ENCODE measurements at places on chromosomes 4 and X.

DNA sequence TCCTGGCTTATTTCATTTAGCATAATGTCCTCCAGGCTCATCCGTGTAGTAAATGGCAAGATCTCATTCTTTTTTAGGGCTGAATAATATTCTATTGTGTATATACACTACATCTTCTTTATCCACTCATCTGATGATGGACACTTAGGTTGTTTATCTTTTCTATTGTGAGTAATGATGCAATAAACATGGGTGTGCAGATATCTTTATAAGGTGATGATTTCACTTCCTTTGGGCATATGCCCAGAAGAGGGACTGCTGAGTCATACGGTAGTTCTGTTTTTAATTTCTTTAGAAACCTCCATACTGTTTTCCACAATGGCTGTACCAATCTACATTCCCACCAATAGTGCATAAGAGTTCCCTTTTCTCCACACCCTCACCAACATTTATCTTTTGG lies 317.6 kb upstream of the CNKSR2 start:
- no peaks in the 10 kb centered on the region for H3K27me3 ChIP-seq
- H3K4me3 ChIP-seq = no peak overlapping the region
- peak; percentile 55 for DNase-seq
- no peaks in the 10 kb centered on the region for H3K36me3 ChIP-seq
- no peak overlapping the region for H3K27ac ChIP-seq
- H3K4me1 ChIP-seq = no peaks in the 10 kb centered on the region

- no peaks in the 10 kb centered on the region for H3K4me1 ChIP-seq
- no peaks in the 10 kb centered on the region for H3K36me3 ChIP-seq
- H3K27ac ChIP-seq = no peak overlapping the region
Measured at GRCh38 chr4:10200869-10201268, 84.3 kb upstream of the WDR1 start.

DNA sequence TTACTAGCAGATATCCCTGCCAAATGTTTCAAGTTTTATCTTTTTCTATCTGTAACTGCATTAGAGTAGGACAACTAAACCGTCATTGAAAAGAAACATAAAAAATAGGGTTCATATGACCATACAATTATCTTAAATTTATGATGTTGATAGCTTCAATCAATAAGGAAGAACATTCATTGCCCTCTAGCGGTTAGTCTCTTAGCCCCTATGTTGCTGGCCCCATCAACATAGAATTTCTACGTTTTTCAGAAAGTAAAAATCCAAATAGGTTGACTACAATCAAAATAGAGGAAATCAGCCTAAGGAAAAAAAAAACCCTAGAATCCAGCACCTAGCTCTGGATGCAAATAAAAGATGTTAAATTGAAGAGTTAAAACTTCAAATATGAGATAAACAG lies 225.1 kb upstream of the ITM2A start:
- DNase-seq = peak; percentile 4
- H3K4me1 ChIP-seq = no peaks in the 10 kb centered on the region
- H3K36me3 ChIP-seq = no peaks in the 10 kb centered on the region
- H3K27me3 ChIP-seq = no peaks in the 10 kb centered on the region

GRCh38 chr4:88098993-88099752 lies 59.3 kb downstream of the ABCG2 start:
- no peak overlapping the region for H3K27ac ChIP-seq
- no peaks in the 10 kb centered on the region for H3K27me3 ChIP-seq
- H3K4me3 ChIP-seq = no peak overlapping the region
- DNase-seq = no peak
- no peaks in the 10 kb centered on the region for H3K4me1 ChIP-seq
- no peaks in the 10 kb centered on the region for H3K36me3 ChIP-seq

- DNase-seq = no peak
- H3K4me3 ChIP-seq = no peak overlapping the region
- no peak overlapping the region for H3K27ac ChIP-seq
Measured at GRCh38 chr4:15145709-15146108, 143.4 kb downstream of the CPEB2 start.

DNA sequence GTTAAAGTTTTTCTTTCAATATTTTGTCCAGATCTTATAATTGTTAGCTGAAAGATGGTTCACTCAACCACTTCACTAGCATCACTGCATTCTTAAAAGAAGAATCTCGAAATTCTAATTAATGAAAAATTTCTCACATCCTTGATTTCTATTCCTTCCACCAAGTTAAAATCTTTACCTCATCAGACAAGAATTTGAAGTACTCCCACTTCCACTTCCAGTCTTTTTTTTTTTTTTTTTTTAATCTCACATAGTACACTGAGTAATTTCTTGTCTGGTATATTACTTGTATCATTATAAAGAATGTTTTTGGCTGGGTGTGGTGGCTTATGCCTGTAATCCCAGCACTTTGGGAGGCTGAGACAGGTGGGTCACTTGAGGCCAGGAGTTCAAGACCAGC lies 73.2 kb downstream of the FBXW7 start:
- no peaks in the 10 kb centered on the region for H3K36me3 ChIP-seq
- H3K4me1 ChIP-seq = peaks cover 30% of the 10 kb centered on the region
- H3K27me3 ChIP-seq = no peaks in the 10 kb centered on the region
- no peak overlapping the region for H3K27ac ChIP-seq
- no peak for DNase-seq

Data from MCF 10A (cell line).